Femur (tissue), 1 donor: ENCODE measurements at places on chromosomes 11 and 22.

GRCh38 chr22:48182846-48183805 lies 1420.7 kb downstream of the TBC1D22A start:
- DNase-seq = no peak

- no peak for DNase-seq
Observed at GRCh38 chr11:115920841-115921480, 416.7 kb upstream of the CADM1 start.

GRCh38 chr11:57584341-57584740 lies 13.1 kb upstream of the SERPING1 start:
- DNase-seq = no peak

- DNase-seq = no peak
Observed at GRCh38 chr11:34208266-34209135, 103.1 kb downstream of the NAT10 start.

- no peak for DNase-seq
Observed at GRCh38 chr11:70296681-70297080, 26.2 kb downstream of the PPFIA1 start.

- DNase-seq = no peak
Observed at GRCh38 chr11:64044730-64045393, 9.1 kb downstream of the FLRT1 start.

DNA sequence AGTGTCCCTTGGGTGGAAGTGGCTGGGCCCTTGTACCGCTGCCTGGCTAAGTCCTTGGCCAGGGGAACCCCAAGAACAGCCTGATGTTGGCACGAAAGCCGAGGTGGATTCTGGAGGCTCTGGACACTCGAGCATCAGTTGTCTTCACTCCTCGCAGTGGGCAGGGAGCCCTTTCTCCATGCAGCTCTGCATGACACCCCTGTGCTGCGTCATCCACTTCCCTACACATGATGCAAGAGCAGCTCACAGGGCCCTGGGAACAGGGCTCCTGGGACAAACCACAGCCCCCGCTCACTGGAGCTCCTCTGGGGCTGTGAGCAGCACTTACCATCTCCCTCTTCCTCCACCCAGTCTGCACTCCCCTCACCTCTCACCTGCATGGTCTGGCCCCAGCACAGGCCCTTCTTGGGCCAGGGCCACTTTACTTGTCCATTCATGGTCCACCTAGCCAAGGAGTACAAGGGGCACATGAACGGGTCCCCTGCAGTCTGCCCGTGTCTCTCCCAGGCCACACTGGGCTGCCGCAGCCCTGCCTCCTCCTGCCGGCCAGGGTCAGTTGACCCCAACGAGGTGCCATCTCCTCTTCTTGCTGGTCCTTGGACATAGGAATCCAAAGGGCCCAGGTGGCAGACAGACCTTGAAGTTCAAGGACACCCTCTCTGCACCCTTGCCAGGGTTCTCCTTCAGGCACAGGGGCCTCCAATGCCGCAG lies 66.5 kb downstream of the IGF2 start:
- no peak for DNase-seq

DNA sequence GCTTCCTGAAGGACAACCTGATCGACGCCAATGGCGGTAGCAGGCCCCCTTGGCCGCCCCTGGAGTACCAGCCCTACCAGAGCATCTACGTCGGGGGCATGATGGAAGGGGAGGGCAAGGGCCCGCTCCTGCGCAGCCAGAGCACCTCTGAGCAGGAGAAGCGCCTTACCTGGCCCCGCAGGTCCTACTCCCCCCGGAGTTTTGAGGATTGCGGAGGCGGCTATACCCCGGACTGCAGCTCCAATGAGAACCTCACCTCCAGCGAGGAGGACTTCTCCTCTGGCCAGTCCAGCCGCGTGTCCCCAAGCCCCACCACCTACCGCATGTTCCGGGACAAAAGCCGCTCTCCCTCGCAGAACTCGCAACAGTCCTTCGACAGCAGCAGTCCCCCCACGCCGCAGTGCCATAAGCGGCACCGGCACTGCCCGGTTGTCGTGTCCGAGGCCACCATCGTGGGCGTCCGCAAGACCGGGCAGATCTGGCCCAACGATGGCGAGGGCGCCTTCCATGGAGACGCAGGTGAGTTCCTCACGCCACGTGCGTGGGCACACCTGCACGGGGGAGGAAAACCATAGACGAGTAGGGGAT lies 1.5 kb downstream of the BCR start:
- DNase-seq = no peak

DNA sequence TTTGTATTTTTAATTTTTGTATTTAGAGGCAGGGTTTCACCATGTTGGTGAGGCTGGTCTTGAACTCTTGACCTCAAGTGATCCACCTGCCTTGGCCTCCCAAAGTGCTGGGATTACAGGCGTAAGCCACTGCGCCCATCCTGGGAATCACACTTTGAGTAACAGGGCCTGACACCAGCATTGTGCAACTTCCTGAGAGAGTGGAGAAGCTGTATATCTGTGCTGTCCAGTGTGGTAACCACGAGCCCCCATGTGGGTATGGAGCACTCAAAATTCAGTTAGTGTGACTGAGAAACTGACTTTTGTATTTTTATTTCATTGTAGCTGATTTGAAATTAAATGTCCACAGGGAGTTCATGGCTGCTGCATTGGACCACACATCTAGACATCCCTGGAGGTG lies 36.2 kb downstream of the MPPED1 start:
- DNase-seq = no peak

GRCh38 chr11:72599325-72600117 lies 74.7 kb downstream of the PDE2A start:
- DNase-seq = no peak

- DNase-seq = no peak
Observed at GRCh38 chr22:35069541-35069940, 3.6 kb downstream of the ISX start.

DNA sequence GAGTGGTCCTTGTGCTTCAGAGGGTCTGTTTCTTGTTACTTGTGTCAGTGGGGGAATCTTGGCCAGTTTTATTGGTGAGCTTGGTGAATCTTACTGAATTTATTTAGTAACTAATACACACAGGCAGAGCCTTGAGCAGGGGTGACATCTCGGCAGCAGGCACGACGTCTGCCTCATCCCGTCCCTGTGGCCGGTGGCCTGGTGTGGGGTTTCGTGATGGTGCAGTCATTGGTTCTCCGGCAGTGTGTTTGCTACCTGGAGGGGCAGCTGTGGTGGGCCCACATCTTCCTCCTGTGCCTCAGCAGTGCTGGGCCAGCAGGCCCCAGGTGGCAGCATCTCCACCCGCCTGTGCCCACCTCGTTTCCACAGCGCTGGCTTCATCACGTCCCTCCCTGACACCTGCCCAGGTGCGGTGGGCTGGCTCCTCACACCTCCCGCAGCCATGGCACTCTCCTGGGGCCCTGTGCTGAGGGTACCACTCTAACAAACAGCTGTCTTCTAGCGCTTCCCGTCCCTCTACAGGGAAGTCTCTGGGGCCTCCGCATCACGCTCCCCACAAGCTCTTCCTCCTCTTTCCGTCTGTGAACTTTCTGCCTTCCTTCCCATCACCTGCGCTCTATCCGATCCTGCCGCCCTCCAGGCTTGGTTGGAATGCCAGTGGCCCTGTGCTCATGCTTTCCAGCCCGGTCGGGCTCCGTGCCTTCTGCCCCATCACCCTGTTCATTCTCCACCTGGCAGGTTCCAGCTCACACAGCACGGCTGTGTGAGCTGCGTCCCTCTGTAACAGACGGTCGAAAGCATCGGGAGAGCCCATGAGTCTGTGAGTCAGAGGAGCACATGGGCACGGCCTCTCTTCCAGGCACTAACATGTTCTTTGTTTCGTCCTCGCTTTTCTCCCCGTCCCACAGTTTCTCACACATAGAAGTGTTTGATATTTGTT lies 203.4 kb downstream of the TBC1D22A start:
- no peak for DNase-seq

- no peak for DNase-seq
Observed at GRCh38 chr11:95968585-95968984, 44.7 kb upstream of the MTMR2 start.

DNA sequence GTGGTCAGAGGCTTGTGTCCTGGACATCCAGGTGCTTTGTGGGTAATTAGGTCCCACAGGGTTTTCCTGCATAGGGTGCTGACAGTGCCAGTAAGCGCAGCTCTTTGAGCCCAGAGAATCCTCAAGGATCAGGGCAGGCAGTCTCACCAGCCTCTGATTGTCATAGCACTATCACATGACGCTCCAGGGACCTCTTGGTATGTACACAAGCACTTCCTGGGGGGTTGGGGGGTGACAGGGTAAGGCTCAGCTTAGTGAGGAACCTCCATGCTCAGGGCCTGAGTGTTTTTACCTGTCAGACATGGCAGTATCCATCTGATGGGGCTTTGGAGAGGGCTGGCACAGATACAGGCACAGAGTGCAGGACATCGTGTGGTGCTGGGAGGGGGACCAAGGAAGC lies 27.9 kb upstream of the SUSD2 start:
- DNase-seq = no peak

GRCh38 chr22:39745789-39746188 lies 147.8 kb downstream of the ENTHD1 start:
- no peak for DNase-seq

- no peak for DNase-seq
Observed at GRCh38 chr11:131675121-131675888, 304.9 kb downstream of the NTM start.

GRCh38 chr11:64607381-64607985 lies 16.5 kb downstream of the SLC22A12 start:
- no peak for DNase-seq

DNA sequence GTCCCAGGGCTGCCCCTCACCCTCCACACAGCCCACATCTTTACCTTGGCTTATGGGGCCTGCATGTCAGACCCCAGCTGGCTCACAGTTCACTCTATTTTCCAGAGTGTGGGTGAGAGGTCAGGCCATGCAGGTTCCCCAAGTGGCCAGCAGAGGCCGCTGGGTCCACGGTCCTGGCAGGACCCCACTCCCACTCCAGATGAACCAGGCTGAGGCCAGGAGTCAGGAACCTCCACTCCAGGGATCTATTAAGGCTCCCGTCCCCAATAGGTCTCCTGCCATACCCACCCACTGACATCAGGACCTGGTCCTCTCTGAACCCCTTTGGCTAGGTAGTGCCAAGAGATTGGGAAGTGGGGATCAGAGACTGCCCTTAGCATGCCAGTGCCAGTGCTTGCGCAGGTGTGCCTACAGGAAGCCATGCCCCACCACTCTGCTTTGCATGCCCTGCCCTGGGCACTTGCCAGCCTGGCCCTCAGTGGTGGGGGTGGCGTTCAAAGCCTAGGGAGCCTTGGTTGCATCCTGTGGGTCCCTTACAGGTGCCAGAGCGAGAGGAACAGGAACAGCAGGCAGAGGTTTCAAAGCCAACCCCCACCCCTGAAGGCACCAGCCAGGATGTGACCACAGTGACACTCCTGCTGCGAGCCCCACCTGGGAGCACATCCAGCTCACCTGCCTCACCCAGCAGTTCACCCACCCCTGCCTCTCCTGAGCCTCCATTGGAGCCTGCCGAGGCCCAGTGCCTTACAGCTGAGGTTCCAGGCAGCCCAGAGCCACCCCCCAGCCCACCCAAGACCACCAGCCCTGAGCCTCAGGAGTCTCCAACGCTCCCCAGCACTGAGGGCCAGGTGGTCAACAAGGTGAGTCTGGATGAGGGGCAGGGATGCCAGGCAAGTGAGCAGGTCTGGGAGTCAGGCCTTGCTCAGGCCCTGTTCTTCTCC lies 8.3 kb downstream of the SMTN start:
- DNase-seq = peak; percentile 51

- DNase-seq = no peak
Observed at GRCh38 chr22:46336119-46337078, 885 bp downstream of the TRMU start.

DNA sequence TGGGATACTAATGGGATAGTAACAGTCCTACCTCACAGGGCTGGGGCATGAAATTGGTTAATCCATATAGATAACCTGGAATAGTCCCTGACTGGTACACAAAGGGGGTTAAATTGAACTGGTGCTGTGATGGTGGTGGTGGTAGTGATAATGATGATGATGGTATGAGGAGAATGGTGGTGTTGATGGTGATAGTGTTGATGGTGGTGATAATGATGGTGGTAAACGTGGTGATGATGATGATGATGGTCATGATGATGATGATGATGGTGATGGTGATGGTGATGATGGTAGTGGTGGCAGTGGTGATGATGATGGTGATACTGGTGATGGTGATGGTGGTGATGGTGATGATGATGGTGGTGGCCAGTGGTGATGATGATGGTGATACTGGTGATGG lies 38.7 kb downstream of the SMIM38 start:
- DNase-seq = no peak

DNA sequence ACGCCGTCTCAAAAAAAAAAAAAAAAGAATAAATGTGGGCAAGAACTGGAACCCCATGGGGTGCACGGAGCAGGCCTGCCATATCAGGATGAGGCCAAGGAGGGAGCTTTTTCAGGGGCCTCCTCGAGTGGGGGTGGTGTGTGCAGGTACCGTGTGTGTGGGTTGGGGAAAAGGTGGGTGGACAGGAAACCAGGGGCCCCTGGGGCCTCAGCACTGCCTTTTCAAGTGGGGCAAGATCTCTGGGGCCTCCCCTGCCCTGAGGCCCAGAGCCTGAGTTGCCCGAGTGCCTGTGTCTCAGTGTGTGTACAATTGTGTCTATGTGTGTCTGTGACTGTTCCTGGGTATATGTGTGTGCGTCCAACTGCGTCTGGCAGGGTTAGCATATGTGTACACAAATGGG lies 23.8 kb downstream of the TEF start:
- no peak for DNase-seq

- no peak for DNase-seq
Observed at GRCh38 chr11:35090125-35090524, 48.8 kb upstream of the CD44 start.

- no peak for DNase-seq
Observed at GRCh38 chr22:47927648-47928210, 1165.3 kb downstream of the TBC1D22A start.

GRCh38 chr11:117723277-117724024 lies 73.6 kb downstream of the DSCAML1 start:
- DNase-seq = no peak

DNA sequence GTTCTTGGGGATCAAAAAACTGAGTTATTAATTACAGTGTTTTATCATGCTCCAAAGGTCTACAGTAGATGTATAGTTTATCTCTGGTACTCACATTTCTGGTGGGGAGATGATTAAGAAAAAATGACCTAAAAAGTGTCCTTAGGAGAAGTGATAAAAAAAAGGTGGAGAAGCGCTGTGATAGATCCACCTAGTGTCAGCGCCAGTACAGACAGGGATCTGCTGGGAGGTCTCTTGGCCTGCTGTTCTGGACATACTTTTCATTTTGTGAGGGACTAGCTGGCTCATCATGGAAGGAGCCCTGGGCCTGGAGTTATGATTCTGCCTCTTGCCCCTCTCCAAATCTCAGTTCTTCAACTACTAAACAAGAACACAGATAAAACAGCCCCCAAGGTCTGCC lies 2.9 kb downstream of the ELF5 start:
- no peak for DNase-seq

DNA sequence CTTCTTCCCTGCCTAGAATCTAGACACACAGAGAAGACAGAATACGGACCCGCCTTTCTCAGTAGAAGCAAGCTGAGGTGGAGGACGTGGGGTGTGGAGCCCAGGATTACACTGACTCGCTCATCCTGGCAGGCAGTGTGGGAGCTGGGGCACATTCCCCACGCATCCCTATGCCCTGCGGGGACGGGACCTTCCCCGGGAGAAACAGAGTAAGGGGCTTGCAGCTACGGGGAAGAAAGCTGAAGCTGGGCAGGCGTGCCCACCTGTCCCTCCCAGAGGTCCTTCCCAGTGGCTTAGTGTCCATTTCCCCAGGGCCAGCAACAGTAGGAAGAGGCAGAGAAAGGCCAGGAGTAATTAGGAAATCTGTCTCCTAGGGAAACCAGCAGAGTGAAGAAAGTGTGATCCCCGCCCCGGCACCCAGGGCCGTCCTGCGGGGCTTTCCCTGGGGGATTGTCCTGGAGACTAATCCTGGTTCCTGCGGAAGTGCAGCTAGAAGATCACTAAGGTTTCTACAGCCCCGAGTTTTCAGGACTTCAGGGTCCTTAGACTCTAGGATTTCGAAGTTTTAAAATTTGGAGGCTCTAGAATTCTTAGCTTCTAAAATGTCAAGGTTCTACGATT lies 7.8 kb downstream of the DNAJB13 start:
- no peak for DNase-seq
